Heart right ventricle (tissue), 16 donors: ENCODE measurements at places on chromosomes 6 and 20. TPM values are rescaled to one million over a fixed set of nuclear protein-coding genes. Genes with fewer than 3 reads are reported as not detected.

- no peak for DNase-seq
Measured at GRCh38 chr20:35620818-35621559, 5.4 kb downstream of the SPAG4 start.

- DNase-seq = peak; percentile 65
Measured at GRCh38 chr20:33812152-33812849, 1.2 kb downstream of the CHMP4B start.

DNA sequence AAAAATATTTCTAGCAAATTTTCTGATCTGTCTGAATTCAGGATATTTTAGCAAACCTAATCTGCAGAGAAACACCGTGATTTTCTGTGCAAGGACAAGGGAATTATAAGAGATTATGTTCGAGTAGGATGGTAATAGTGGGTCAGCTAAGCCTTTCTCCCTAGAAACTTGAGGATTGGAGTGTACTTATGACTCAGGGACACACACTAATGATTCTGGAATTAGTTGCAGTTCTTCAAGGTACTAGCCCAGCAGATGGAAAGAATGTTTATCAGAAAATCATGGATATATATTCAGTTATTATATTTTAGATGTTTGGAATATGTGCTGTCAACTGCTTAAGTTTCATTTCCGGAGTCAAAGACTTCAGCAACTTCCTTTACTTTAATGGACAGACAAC lies 177.1 kb upstream of the MAP3K7 start:
- no peak for DNase-seq

GRCh38 chr6:1657771-1658165 lies 48.1 kb downstream of the FOXC1 start:
- no peak for DNase-seq

DNA sequence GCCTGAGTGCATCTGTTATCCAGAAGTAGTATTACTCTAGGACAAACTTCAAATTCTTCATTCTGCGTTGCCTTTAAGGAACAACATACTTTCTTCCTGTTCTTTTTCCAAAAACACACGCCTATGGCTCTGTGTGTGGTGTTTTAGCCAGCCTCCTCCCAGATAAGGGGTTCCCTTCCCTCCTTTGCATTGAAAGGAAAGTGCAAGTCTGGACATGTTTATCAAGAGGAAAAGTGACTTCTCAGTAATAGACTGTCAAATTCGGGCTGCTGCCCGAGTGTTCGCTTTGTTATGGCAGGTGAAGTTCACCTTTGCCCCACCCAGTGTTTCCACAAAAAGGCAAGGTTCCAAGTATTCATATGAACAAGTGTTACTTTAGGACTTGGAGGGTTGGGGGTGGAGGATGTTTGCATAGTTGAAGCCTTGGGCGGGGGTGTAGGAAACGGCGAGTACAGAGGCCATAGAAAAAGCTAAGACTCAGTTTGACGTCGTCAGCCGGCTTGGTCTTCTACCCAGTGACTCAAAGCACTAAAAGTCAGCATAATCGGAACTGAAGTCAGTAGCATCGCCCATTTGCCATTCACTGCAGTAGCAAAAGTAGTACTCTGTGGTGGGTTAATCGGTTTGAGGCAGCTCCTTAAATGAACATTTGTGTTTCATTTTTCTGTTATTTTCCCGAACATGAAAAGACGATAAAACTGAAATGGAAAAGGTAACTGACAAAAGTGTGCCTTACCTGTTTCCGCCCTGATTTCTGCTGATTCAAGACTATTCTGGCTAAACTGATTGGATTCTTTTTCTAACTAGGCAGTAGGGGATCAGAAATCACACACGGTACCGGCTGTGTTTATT lies 12.5 kb downstream of the PRDM1 start:
- peak; percentile 50 for DNase-seq

DNA sequence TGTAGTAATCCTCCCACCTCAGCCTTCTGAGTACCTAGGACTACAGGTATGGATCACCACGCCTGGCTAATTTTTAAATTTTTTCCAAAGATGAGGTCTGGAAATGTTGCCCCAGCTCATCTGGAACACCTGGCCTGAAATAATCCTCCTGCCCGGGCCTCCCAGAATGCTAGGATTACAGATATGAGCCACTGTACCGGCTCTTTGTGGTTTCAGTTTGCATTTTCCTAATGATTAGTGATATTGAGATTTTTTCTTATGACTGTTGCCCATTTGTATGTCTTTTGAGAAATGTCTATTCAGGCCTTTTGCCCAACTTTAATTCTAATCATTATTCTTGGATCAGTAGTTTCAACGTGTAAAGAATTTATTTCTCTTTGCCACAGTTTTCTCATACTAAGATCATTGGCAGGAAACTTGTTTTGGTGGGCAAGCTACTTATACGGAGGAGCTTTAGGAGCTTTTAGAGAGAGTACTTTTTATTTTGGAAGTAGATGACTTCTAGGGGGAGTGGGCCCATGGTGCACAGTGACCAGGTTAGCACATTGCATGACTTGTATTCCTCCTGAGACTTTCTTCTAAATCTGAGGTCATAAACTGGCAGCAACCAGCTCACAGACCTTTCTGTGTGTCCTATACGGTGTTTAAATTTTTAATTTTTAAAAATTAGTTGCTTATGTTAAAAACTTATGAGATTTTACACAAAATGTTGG lies 62.3 kb downstream of the STK4 start:
- DNase-seq = no peak

GRCh38 chr6:88369262-88369661 lies 203.1 kb upstream of the CNR1 start:
- DNase-seq = no peak

DNA sequence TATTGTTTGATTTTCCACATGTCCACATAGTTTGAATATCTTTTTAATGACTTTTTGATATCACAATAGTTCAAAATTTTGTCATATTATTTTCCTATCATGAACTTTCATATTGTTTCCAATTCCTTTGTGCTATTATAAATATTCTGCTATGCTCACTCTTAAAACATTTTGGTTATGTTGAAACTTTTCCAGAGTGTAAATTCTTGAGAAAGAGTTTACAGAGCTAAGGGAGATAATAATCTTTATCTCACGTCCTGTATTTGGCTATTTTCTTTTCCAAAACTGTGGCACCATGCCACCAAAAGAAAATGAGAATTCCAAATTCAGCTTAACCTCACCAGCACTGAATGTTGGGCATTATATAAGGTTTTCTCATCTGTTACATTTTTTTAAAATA lies 210.9 kb downstream of the TFAP2B start:
- DNase-seq = no peak

GRCh38 chr6:42293386-42293977 lies 75.8 kb upstream of the MRPS10 start:
- DNase-seq = no peak

- DNase-seq = no peak
Measured at GRCh38 chr20:54555150-54555549, 79.8 kb downstream of the DOK5 start.

DNA sequence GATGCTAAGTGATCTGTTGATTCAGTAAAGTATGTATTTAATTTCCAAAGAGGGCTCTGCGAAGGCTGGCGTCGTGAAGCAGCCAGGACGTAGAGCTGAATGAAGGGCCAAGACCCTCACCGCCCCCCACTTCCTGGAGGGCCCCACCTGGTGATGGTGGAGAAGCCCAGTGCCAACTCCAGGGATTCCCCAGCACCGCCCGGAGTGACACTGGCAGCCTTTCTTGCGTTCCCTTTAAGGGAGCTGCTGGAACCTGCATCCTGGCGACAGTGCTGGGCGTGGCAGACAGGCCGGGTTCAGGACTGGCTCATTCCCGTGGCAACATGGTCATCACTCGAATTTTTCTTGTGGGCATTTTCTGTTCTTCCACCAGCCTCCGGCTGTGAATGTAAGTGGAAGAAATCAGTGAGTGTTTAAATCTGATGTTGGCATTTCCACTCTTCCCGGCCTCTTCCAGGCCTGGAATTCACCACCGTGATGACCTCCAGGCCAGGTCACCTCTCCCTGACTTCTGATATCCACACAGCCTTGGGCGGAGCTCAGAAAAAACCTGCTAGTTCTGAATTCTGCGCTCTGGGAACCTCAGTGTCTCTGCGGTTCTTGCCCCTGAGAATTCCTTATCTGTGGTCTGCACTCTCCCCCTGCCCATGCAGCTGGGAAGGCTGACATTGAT lies 57.4 kb upstream of the DACT2 start:
- DNase-seq = no peak

DNA sequence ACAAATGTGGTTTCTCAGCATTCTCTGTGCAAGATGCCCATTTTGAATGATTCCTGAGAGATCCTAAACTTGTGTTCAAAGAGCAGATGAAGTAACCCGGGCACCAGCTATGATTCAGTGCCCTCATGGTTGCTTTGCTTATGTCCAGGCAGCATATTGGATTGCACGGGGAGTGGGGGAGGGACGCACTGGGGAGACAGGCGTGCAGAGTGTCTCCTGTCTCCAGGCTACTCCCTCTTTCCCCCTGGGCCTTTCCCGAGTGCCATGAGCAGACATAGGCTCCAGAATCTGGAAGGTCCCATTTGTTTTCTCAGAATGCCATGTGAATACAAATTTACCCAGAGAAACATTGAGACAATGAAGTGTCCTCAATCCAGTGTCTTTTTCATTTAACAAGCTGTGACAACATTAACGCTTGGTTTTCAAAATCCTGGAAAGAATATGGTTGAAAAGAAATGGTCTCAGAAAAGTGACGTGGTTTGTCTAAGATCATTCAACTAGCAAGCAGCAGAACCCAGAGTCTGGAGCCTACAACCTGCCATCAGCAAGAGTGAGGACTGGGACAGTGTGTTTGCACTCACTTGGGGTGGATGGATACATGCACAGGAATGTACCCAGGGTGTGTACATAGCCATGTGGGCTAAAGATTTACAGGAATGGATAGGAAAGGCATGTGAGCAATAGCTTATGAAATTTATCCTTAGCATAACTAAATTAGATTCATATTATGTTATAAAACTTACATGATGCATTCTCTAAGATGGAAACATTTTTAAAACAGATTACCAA lies 4.2 kb downstream of the SYNDIG1 start:
- DNase-seq = no peak

DNA sequence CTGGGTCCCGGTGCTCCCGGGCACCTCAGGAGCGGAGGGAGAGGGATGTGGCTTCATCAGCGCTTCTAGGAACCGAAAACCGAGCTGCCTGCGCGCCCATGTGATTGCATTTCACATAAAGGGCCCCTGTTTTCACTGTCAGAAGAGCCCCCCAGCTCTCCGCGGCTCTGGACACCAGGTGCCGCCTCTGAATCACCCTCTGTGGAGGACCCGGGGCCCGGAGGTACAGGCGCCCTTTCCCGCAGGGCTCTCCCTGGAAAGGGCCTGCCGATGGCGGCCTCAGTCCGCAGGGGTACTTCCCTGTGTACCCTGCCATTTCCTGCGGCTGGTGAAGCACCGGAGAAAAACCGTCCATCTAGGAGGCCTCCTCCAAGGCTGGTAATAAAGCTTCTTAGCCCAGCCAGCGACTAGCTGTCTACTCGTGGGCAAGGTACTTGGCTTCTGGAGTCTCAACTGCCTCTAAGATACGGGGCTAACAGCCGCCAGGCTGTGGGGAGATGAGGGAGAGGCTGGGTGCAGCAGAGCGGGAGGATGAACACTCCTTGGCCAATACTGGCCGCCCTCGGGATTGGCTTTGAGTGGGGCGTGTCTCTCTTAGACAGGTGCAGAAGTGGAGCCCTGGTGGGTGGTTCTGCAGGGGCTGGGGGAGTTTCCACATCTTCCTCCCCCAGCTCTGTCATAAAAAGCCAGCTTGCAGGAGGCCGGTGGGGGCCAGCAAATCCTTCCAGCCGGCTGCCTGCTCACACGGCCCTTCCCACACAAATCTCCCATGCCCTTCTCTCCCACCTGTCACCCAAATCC lies 1.6 kb downstream of the PPP1R16B start:
- no peak for DNase-seq

- no peak for DNase-seq
Measured at GRCh38 chr6:107832151-107833056, 8.3 kb upstream of the SCML4 start.

DNA sequence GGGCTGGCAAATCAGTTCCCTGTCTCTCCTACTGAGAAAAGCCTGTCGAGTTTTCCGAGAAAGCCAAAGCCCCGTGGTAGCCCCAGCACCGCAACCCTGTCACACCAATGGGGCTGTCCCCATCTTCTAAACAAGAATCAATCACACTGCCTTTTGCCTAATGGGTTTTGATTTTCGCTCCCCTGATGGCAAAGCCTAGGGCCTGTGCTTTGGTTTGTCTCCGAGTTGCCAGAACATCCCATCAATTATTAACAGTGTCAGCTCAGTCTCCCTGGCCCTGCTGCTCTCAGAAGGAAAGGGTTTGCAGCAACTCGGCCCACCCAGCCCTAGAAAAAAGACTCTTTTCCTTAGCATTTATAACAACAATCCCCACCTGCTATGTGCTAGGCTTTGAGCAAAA lies 4.2 kb downstream of the KCNB1 start:
- no peak for DNase-seq

DNA sequence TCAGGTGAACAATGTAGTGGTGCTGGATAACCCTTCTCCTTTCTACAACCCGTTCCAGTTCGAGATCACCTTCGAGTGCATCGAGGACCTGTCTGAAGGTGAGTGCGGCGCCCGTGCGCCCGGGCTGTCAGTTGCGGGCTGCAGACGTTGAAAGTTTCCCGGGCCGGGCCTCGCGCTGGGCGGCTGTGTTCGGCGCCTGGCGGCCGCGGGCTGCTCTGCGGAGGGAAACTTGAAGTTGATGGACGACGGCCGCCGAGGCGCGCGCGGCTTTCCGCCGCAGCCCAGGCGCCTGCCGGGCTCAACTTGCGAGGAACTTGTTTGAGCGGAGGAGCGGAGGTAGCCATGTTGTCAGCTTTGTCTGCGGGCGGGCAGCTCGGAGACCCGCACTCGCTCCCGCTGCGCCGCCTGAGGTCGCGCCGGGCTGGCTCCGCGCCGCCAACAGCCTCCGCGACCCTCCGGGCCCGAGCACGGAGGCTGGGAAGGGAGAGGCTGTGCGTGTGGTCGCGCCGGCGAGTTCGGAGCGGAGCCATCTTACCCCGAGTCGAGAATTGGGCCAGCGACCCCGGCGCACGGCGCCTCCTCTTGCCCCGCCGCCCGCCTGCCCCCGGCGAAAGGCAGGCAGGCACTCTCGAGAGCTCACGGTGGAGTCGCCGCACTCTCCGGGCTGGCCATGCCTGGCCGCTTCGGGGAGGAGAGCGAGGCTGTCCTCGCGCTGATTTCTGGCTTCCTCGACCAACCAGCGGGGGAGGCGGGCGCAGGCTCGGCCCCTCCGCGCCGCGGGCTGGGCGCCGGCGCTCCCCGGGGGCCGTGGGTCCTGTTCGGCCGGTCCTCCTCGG lies 691 bp downstream of the ASF1A start:
- DNase-seq = peak; percentile 75

GRCh38 chr6:137013738-137014602 lies 30.8 kb downstream of the IL20RA start:
- no peak for DNase-seq

GRCh38 chr20:33669224-33669623 lies 2.5 kb downstream of the ACTL10 start:
- DNase-seq = no peak

GRCh38 chr20:1479831-1480595 lies 11.2 kb downstream of the SIRPB2 start:
- DNase-seq = no peak

NKAIN4 gene
- polyA plus RNA-seq = not detected

PKIB gene
- polyA plus RNA-seq = not detected

PLCB1 gene
- polyA plus RNA-seq = 2.2 TPM

MUCL3 gene
- not detected for polyA plus RNA-seq

EDN1 gene
- 6.8 TPM for polyA plus RNA-seq

TTBK1 gene
- 0.22 TPM for polyA plus RNA-seq

C6orf52 gene
- 0.88 TPM for polyA plus RNA-seq

SDC4 gene
- polyA plus RNA-seq = 64.5 TPM

CTAGE9 gene
- polyA plus RNA-seq = not detected
